NCI-H524 (cell line): ENCODE measurements at places on chromosomes 1 and 21.

DNA sequence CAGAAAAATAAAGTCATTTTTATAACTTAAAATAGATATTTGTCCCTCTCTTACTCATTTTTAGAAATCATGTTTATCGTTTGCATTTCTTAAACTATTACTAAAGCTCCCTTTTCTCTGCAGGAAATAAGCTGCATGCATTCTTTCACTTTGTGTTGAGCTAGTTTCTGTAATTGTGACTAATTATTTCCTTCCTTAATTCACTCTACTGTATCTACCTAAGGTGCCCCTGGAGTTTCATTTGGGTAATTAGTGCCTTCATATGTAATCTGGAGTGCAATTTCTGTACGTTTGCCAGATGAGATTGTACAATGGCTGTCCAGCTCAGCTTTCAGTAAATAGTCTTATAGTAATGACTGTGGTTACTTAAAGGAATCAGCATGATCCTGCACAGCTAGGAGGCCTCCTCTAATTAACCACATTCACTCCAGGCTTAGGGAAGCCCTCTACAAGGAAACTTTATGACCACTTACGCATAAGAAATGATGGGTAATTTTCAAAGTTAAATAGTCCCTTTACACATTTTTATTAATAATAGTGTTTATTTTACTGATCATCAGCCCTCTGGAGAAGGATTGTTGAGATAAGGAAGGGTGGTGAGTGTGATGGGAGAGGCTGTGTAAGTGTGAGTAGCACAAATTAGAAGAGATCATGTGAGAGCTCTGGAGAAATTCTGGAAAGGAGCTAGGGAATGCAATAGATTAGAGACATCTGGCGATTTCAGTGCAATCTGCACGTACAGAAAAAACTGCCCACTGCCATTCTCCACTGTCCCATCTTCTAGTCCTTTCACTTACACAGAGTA is 86.8 kb downstream of the LRRC8C start:
- no peak for DNase-seq

- no peak for DNase-seq
Observed at GRCh38 chr21:35770101-35770945, 290.0 kb downstream of the SETD4 start.

- DNase-seq = no peak
Observed at GRCh38 chr1:61699911-61700851, 24.8 kb downstream of the TM2D1 start.

DNA sequence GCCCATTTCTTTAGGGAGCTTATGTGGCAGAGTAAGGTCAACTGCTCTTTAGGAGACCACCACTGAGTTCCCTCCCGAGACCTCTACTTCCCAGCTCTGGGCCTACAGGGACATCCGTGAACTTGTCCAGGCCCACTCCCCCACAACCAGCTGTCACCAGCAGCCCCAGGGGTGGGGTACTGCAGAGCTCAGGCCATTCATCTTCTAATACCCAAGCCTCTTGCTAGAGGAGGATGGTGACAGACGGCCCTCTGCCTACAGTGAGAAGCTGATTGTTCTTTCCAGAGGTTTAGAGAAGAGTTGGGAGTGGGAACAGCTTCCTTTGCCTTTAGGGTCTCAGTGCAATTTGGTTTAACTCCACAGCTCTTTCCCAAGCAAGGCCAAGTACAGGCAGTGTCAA is 33.2 kb upstream of the ARTN start:
- no peak for DNase-seq

- no peak for DNase-seq
Observed at GRCh38 chr1:215376544-215377264, 190.4 kb upstream of the KCTD3 start.

GRCh38 chr21:44485254-44485793 is 30.0 kb downstream of the LRRC3 start:
- no peak for DNase-seq

GRCh38 chr1:115727706-115728249 is 40.7 kb downstream of the CASQ2 start:
- DNase-seq = no peak

DNA sequence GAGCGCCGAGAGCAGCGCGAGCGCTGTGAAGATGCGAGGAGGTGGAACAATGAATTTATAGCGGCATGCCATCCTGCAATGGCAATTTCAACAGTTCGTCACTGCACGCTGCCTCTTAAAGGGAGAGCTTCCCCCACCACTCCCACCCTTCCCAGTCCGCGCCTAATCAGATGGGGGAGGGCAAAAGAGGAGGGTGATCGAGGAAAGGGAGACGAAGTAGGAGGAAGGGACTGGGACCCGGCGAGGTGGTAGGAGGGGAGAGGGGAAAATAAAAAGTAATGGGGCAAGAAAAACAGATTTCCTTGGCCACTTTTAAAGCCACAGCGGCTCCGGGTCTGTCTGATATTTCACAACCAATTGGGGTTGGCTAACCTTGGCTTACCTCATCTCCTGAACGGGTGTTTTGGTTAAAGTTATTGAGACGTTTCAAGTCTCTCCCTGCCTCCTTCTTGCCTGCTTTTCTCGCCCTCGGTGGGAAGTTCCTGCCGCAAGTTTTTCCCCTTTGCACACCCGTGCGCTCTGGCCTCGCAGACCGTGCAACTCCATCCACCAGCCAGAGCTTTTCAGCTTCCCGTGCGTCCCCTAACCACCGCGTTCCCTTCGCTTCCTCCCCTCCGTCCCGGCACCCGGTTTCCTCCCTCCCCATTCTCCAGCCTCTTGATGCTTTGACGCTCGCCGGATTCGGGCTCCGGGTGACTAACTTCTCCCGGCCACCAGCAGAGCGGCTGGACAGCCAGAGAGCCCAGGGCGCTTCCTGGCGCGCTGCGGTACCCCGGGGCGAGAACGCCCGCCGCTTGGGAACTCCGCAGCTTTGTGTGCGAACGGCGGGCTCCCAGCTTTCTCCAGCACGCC is at the start of gene ADAMTS5:
TSS of gene ADAMTS5 (minus strand) at position 27 of the 852 bp plus-strand sequence. CDS start 697 bp downstream, outside the sequence.
- peak; percentile 77 for DNase-seq

- no peak for DNase-seq
Observed at GRCh38 chr21:23811805-23812204, 1795.5 kb downstream of the MRPL39 start.

- DNase-seq = no peak
Observed at GRCh38 chr1:227893300-227893948, 54.3 kb downstream of the WNT9A start.

DNA sequence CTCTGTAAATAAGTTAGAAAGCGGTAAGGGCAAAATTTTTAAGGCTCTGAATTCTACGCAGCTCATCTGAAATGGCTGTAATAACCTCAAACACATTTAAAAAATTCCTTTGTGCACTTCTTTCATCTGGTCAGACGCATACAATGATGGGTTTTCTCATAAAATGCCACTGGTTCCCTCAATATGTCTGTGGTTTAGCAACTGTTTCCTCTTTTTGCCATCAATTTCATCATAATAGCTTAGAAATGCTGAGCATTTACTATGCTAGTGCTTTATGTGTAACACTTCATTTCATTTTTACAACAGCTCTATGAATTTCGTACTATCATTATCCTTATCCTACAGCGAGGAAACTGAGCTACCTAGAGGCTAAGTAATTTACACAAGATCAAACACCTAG is 35.3 kb upstream of the DMRTA2 start:
- no peak for DNase-seq

DNA sequence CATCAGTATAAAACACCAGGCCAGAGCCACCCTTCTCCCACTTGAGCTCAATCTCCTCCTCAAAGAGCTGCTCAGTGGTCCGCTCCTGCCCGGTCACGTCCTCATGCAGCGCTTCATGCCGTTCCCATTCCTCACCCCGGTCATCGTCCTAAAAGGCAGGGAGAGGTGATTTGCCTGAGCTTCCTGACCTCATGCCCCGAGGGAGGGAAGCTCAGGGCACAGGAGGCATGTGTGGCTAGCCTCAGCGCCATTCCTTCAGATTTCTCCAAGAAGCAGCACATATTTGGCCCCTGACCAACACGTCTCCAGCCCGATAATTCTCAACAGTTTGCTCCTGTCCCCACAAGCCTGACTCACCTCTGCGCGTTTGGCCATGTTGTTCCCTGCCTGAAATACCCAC is 4.2 kb upstream of the GPN2 start:
- no peak for DNase-seq

GRCh38 chr1:157272264-157272663 is 134.1 kb upstream of the ETV3 start:
- DNase-seq = no peak

- DNase-seq = no peak
Observed at GRCh38 chr1:14825396-14825795, 226.9 kb downstream of the KAZN start.

GRCh38 chr1:202247837-202248795 is 54.5 kb downstream of the LGR6 start:
- peak; percentile 83 for DNase-seq

GRCh38 chr1:205543351-205544301 is 39.2 kb downstream of the CDK18 start:
- DNase-seq = peak; percentile 41

GRCh38 chr1:87053446-87053845 is 139.0 kb downstream of the HS2ST1 start:
- DNase-seq = no peak

- no peak for DNase-seq
Observed at GRCh38 chr1:167373398-167373797, 144.9 kb downstream of the CD247 start.

DNA sequence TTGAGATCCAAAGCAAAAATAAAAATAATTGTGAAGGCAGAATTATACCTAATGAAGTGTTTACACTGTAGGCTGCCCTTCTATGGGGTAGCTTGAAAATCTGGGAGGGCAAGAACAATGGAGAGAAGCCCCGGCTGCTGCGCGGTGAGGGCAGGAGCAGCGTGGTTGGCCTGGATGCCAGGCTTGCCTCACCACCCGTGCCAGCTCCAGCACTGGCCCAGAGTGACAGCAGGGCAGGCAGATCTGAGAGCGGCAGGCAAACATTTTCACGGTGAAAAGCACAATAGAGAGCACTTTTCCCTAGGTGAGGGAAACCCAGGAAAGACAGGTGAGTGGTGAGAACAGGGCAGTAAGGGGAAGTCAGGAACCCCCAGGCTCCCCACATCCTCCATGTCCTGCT is 1.4 kb downstream of the PROK1 start:
- DNase-seq = no peak

- peak; percentile 41 for DNase-seq
Observed at GRCh38 chr1:183306317-183307042, 111.7 kb downstream of the NMNAT2 start.

DNA sequence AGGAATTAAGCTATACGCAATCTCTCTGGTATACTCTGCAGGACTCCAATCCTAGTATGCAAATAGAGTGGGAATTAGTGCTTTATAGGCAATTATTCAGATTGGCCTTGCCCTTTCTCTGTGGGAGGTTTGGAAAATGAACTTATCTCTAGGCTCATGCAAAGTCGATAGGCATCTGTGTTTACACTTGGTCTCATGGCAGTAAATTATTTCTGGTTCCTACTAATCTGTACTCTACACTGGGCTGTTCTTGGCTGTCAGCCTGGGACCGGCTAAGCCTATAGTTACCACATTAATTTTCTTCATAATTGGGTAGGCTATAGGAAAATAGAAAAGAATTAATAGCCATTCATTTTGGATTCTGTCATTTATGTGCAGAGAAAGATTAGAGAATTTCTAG is 544.6 kb downstream of the AMY1C start:
- peak; percentile 74 for DNase-seq

DNA sequence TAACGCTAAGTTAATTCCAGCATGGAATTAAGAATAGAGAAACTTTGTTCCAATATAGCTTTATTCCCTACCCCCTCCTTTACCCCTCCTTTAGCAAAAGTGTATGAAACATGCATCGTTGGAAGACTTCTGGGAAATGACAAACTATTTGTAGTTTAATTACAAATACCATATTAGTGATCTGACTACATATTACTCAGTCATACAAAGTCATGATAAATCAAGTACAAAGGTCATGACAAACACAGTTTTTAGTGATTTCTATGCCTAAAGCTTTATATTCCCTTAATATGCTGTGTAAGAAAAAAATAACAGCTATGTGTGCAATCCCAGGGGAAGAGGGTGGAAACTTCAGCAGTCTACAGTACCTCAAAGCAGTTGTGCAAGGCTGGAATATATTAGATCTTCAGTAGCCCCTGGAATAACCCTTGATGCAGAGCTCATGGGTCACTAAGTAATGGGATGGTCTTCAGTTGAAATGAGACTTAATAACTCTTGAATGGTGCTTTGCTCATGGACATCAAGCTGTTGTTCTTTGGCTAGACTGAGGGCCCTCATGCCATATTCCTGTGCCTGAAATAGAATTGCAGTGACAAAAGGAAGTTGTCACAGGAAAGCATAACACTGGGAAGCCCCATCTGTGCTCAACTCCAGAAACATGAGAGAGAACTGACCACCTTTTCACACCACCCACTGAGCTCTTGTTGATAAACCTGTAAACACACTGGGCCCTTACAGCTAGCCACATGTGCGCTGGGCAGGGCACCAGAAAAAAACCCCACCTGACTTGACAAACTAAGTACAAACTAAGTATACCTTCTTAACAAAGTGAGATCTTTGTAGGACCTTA is 25.3 kb downstream of the ZMYND12 start:
- DNase-seq = no peak

GRCh38 chr1:234316937-234317336 is 56.3 kb upstream of the COA6 start:
- no peak for DNase-seq

GRCh38 chr1:26218906-26219494 is 15.0 kb upstream of the CEP85 start:
- DNase-seq = no peak

DNA sequence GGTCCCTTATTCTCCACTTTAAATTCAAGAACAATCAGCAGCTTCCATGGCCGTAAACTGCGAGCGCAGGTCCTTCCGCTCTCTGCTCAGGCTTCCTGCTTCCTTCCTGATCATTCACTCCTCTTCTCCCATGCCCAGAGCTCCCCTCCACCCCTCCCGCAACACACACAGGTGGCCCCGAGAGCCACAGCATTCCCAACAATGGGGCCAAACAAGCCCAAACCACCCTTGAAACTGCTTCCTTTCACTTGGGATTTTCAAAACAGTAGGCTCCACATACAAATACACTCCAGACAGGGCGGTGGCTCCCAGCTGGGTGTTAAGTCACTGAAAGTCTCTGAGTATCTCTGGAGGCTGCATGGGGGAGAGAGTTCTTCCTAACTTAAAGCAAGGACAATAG is 11.4 kb downstream of the FAM89A start:
- DNase-seq = no peak

- DNase-seq = peak; percentile 81
Observed at GRCh38 chr21:42145569-42146272, 73.2 kb upstream of the ABCG1 start.

- no peak for DNase-seq
Observed at GRCh38 chr1:111998332-111998731, 8.9 kb upstream of the KCND3 start.

GRCh38 chr1:46019348-46019747 is 113.1 kb downstream of the PIK3R3 start:
- DNase-seq = no peak

DNA sequence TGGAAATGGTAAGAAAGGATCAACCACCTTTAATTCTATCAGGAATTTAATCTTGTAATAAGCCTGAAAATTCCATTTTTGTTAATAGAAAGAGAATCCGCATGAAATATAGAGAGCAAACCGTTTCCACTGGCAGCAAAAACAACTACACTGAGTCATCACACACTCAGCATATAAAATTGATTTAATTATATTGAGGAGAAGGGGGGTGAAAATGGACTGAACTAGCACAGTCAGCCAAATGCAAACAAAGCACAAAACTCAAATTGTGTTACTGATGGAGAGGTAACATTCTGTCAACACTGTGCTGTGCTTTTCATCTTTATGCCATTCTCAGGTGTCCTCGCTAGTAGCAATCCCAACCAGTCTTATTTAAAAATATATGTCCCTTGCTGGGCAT is 1583.9 kb downstream of the MRPL39 start:
- no peak for DNase-seq

- DNase-seq = no peak
Observed at GRCh38 chr1:59004755-59005154, 220.9 kb upstream of the JUN start.

- DNase-seq = no peak
Observed at GRCh38 chr1:8026976-8027747, 1.1 kb upstream of the ERRFI1 start.
